ENCODE measurements at places on chromosomes 4 and X. TPM values are rescaled to one million over a fixed set of nuclear protein-coding genes. Genes with fewer than 3 reads are reported as not detected.

DNA sequence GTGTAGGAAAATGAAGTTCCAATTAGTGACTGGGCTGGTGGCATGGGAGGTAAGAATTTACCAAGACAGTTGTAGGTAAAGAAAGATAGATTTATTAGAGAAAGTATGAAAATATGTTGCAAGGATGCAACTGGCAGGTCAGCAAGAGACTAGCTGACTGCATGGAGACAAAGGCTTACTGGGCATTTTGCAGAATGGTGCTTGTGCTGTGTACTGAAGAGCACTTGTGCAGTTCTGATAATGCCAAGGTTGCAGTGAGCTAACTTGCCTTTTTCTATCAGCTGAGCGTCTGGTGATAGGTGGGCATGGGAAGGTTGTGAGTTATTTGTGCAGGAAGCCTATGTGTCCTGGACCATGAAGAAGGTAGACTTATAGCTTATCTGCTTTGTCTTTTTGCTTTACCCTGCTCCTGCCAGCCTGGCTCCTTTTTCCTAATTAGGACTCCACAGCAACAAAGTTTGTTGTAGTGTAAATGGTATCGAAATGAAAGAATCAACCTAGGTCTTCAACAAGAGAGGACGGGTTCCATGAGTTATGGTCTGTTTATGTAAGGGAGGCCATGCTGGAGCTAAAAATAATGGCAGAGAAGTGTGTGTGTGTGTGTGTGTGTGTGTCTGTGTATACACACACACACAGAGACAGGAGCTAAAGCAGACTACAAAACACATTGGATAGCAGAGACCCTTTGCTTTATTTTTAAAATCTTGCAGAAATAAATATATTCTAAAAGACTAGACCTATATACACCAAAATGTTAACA, 15.0 kb downstream of the BST1 start:
- DNase-seq = no peak

DNA sequence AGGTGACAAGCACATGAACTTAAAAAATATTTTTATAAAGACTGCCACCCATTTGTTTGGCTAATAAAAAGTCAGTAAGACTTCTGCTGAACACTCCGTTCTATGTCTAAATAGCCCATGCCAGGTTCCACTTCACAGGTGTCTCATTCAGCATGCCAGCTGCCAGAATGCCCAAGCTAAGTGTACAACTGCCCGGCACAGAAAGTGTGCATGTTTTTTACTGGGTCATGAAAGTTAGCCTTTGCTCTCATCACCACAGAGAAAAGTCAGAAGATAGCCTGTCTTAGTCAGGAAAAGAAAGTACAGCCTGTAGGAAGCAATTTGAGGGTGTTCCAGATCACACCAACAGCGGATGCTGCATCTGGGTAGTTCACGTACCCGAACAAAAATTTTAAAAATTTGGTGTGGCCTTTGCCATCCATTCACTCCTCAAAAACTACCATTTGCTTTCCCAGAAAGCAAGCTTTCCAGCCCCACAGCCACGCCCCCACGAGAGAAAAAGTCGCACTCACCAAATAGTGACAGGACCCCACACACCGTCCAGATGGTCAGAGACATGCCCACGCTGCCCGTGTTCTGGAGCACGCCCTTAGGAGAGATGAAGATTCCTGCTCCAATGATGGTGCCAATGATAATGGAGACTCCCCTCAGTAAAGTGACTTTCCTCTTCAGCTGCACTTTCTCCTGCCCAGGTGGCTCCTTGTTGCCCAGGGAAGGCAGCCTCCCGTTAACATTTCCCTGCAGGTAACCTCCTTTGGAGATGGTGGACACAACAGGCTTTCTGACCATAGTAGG, 671 bp downstream of the SLC7A11 start:
- DNase-seq = peak; percentile 19

- no peak for DNase-seq
These were observed 35.4 kb upstream of the PGRMC2 start for GRCh38 chr4:128322986-128323385.

- DNase-seq = no peak
These were observed 82.7 kb downstream of the MANBA start for GRCh38 chr4:102678107-102678506.

TXLNG gene
- 37.1 TPM for total RNA-seq

GRCh38 chrX:134880866-134881265, 109.9 kb upstream of the SMIM10 start:
- no peak for DNase-seq

AMBN gene
- total RNA-seq = 0.15 TPM

DNA sequence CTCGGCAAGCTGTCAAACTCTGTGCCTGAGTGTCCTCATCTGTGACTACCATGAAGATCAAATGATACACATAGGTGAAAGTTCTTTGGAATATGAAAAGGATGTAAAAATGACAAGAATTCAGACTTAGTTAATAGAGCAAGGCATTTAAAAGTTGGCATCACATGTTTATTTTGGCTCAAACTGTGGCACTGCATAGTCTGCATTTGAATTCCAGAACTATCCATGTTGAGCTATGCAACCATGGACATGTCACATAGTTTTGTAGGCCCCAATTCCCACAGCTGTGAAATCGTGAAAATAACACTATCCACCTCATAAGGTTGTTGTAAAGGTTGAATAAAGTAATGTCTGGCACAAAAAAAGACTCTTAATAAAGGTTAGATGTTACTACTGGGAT, 33.9 kb downstream of the AFF2 start:
- DNase-seq = no peak

- DNase-seq = peak; percentile 73
These were observed 143.6 kb downstream of the SLIT2 start for GRCh38 chr4:20395160-20395773.

DNA sequence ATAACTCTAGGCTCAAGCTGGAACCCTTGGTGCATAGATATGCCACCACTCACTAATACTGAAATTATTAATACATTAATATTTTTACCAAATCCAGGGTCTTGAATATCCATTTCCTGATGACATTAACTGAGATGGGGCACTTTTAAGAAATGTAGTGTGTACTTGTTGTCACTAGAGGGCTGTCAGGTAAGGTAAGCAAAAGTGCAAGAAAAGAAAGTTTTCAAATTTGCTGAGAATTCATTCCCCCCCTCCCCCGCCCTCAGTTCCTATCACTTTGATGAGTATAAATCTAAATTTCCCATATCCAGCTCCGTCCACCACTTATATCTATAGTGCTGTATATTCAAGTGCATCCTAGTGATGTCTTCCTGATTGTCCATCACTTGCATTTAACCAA, 20.5 kb upstream of the WDR44 start:
- DNase-seq = no peak

ANKRD50 gene
- 47.5 TPM for total RNA-seq

DNA sequence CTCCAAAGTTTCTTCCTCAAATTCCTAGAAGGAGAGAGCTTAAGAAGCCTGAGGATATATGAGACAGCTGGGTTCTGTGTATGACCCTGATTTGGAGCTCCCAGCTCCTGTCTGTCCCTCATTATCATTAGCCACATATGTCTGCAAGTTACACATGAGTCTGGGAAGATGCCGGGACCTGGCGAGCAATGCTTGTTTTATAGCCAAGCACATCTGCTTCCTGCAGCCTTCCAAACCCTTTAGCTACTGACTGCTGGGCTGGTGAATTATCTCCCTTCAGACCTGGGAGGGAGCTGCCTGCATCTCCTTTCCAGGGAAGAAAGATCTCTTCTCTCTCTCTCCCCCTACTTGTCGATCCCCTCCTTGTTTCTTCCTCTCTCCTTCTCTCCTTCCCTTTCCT, 556.7 kb upstream of the BOD1L1 start:
- peak; percentile 2 for DNase-seq

DNA sequence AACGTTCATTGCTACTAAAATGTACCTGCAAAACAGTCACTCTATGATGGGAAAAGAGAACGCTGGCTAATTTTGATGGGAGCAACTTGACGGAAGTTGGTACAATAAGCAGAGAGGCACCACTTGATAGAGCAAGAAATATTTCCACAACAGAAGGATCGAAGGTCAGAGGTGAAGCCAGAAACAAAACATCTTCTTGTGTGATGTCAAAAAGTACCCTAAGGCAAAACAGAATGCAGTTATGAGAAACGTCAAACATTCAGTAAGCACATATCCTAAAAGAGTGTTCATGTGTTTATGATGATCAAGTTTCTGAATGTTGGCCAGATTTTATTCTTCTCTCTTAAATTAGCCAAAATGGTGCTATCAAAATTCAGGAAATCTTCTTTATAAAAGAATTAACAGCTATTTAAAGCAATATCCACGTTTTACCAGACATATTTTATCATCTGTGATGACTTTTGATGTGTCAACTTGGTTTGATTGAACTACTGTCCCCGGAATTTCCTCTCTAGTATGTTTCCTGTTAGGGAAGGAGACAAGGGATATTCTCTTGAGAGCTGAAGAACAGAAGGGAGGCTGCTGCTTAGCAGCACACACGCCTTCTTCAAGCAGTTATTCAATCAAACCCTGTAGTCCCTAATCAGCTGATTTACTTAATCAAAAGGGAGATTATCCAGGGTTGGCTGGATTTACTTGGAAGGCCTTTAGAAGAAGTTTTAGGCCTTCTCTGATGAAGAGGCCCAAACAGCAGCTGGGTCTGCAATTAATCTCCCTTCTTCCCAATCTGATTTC, 15.7 kb downstream of the AASDH start:
- DNase-seq = peak; percentile 54

DNA sequence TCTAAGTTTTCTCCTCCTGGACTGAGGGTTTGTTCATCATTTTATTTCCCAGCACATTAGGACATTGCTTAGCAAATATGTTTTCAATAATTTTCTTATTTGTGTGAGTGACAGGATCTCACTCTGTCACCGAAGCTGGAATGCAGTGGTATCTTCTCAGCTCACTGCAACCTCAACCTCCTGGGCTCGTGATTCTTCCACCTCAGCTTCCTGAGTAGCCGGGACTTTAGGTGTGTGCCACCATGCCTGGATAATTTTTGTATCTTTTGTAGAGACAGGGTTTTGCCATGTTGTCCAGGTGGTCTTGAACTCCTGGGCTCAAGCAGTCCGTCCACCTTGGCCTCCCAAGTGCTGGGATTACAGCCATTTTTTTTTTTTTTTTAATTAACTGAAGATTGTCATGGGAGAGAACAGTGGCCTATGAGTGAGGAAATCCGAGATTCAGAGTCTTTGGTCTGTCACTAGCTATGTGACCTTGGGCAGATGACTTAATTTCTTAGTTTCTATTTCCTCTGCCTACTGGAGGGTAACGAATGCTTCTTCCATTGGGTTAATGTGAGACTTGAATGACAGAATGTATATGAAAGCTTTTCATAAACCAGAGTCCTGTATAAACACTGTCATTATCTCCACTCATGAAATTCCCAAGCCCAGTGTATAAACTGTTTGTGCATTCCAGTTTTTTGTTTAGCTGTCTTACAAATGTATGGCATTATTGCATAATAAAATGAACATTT, 23.9 kb downstream of the MOB1B start:
- no peak for DNase-seq

GRCh38 chr4:6619466-6620255, 20.8 kb upstream of the MRFAP1 start:
- DNase-seq = no peak

GRCh38 chr4:56127716-56128115, 179.0 kb downstream of the CEP135 start:
- peak; percentile 13 for DNase-seq

DNA sequence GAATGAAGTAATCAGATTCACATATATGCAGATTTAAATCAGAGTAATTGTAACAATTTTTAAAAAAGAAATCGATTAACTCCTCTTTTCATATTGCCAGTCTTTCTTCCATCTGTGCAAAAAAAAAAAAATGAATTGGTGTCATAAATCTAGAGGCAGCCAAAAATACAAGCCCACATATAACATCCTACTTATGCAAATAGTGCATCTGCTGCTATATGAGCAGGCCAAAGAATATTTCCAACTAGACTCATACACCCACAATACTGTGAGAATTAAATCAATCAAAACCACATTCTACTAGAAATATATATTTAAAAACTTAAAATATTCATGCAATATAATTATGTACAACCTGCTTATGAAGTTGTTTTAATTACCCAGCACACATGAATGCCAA, 298.1 kb upstream of the TRAM1L1 start:
- no peak for DNase-seq

SSX2B gene
- not detected for total RNA-seq

RAPGEF2 gene
- total RNA-seq = 70.4 TPM

OCIAD2 gene
- 25.0 TPM for total RNA-seq

DNA sequence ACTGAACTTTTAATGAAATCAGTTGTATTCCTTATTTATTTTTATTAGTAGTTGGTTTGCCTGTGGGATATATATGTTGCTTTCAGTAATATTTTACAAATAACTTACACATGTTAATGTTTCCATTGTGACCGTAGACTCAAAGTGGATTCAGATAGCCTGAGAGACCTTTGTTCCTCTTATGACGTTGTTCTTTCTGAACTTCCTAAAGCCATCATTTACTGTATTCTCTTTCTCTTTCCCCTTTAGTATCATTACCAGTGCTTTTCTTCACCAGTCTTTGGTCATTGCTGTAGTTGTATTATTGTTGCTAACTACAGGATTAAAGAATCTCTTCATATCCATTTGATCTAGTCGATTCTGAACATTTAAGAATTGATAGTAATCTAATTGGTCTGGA, 4.3 kb downstream of the STIM2 start:
- no peak for DNase-seq

DNA sequence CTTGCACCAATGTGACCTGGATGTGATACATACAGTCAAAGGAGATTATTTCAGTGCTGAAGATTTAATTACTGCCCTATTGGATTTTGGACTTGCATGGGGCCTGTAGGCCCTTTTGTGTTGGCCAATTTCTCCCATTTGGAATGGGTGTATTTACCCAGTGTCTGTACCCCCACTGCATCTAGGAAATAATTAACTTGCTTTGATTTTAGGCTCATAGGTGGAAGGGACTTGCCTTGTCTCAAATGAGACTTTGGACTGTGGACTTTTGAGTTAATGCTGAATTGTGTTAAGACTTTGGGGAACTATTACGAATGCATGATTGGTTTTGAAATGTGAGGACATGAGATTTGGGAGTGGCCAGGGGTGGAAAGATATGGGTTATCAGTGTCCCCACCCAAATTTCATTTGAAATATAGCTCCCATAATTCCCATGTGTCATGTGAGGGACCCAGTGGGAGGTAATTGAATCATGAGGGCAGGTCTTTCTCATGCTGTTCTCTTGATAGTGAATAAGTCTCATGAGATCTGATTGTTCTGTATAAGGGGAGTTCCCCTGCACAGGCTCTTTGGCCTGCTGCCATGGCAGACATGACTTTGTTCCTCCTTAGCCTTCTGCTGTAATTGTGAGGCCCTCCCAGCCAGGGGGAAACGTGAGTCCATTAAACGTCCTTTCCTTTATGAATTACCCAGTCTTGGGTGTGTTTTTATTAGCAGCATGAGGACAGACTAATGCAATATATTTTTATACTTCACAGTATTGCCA, 362.2 kb upstream of the SPANXN4 start:
- DNase-seq = no peak

PABPC1L2B gene
- not detected for total RNA-seq

DNA sequence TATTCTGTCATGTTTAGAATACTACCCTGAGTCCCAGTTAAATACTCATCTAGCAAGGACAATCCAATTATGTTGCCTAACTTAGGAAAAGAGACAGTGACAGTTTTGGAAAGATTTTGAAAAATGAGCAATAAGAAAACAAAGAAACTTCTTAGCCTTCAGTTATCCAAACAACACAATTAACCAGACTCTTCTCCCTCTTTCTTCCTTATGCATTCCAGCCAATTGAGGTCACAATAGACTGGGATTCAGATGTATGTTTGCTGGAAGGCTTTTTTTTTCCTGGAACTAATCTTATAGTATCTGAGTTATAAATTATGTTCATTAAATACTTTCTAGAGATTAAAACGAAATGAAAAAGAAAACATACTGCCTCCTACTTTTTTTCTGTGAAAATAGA, 109.6 kb downstream of the GUCY2F start:
- DNase-seq = no peak

PHEX gene
- total RNA-seq = 0.06 TPM

- no peak for DNase-seq
These were observed 8.0 kb downstream of the CYP2U1 start for GRCh38 chr4:107939307-107939706.

All from neural progenitor cell (in vitro differentiated cells).